Fibroblast of skin of back (primary cell): ENCODE measurements at places on chromosomes 4 and X.

GRCh38 chrX:40108959-40109287 is 11.2 kb upstream of the BCOR start:
- DNase-seq = peak; percentile 78

DNA sequence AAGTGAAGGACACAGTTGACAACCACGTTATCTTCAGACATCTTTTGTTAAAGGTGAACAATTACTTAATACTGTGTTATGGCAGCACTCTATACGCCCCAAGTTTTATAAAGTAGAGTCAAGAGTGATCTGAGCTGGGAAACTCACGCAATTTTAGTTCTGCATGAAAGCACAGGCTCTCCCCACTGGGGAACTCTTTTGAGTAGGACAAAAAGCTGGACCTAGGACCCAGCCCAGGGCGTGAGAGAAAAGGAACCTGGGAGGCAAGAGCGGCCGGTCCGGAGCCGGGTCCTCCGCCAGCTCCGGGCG is 152.6 kb upstream of the SLC4A4 start:
- DNase-seq = no peak

DNA sequence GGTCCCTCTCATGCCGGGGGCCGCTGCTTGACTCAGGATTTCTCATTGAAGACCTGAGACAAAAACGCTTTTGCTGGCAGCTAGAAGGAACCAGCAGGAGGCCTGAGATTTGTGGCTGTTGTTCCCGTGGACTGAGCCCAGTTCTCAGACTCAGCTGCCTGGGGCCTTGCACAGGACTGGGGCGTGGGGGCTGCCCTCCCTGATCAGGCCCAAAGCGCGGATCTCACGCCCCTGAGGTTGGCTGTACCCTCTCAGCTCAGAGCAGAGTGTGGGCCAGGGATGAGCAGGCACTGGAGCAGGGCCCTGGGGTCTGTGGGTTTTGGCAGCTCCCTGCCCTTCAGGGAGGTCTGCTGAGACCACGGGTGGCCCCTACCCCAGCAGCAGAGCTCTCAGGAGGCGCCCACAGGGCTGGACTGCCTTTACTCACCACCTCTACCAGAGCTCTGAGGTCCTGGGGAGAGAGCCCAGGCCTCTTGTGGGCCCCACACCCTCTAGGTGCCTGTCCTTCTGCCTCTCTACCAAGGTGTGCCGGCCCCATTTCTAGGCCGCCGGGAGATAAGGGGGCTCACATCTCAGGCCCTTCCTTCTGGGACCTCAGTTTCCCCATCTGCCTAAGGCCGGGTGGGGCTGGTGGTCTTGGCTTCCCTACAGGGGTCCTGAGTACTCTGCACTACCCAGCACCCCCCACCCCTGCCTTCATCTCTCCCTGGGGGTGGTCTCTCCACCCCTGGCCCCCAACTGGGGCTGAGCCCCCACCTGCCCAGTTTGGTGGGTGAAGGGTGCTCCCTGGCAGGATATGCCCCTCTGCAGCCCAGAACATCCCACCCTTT is 5.6 kb downstream of the MSANTD1 start:
- DNase-seq = no peak

GRCh38 chr4:68373513-68373912 is 23.6 kb upstream of the YTHDC1 start:
- peak; percentile 75 for DNase-seq

- DNase-seq = no peak
These were observed 7.1 kb downstream of the ATP5ME start for GRCh38 chr4:666822-667544.

GRCh38 chr4:159495515-159496236 is 392.8 kb downstream of the RAPGEF2 start:
- DNase-seq = peak; percentile 39

GRCh38 chrX:118495061-118495921 is at the start of gene DOCK11:
Gene DOCK11, plus strand, starts transcription at chrX:118495815. Its CDS starts 157 bp downstream, at chrX:118495972.
- DNase-seq = peak; percentile 88

- no peak for DNase-seq
These were observed 1794.0 kb upstream of the PCDH7 start for GRCh38 chr4:28926156-28926555.

DNA sequence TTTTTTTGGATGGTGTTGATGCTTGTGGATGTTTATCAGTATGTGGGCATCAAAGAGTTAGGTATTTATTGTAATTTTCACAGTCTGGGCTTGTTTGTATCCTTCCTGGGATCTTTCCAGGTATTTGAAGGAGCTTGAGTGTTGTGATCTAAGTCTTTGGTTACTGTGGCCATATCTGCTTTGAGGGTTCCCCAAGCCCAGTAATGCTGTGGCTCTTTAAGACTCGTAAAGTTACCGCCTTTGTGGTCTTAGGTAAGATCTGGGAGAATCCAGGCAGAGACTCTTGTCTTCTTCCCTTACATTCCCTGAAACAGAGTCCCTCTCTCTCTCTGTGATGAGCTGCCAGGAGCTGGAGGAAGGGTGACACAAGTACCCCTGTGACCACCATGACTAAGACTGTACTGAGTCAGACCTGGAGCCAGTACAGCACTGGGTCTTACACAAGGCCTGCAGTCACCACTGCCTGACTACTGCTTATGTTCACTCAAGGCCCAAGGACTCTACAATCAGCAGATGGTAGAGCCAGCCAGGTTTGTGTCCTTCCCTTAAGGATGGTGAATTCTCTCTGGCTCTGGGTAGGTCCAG is 62.2 kb downstream of the FMR1NB start:
- DNase-seq = peak; percentile 30

GRCh38 chrX:116667346-116668134 is 204.8 kb upstream of the CT83 start:
- no peak for DNase-seq

GRCh38 chr4:145195167-145195952 is 15.0 kb upstream of the OTUD4 start:
- no peak for DNase-seq

DNA sequence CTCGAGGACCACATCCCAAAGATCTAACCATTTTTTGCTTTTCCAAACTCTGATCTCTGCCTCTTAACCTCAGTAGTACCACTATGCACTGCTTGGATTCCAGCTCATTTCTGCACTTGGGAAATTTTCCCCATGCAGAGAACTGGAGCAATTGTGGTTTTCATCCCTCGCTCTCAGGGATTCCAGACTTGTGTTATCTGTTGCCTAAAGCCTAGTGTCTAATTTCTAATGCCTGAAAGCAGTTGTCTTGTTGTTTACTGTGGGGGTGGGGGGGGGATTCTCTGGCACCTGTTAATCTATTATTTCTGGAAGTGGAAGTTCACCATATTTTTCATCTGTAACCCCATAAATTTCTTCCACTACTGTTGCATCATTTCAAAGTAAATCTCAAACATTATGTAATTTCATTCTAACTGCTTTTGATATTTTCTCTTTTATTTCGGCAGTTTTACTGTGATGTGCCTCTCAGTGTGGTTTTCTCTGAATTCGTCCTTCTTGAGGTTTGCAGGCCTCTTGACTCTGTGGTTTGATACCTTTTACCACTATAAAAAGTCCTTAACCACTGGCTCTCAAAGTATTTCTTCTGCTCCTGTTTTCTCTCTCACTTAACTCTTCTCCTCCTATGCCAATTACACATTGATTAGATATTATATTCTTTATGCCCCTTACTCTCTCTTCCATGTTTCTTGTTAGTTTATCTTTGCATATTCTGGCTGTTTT is 205.6 kb upstream of the EOLA2 start:
- no peak for DNase-seq

GRCh38 chrX:38768079-38768478 is 33.2 kb upstream of the MID1IP1 start:
- DNase-seq = peak; percentile 26

- DNase-seq = no peak
These were observed 47.9 kb downstream of the ZNF827 start for GRCh38 chr4:145890689-145891088.

GRCh38 chr4:133592106-133592505 is 443.0 kb downstream of the PCDH10 start:
- no peak for DNase-seq

DNA sequence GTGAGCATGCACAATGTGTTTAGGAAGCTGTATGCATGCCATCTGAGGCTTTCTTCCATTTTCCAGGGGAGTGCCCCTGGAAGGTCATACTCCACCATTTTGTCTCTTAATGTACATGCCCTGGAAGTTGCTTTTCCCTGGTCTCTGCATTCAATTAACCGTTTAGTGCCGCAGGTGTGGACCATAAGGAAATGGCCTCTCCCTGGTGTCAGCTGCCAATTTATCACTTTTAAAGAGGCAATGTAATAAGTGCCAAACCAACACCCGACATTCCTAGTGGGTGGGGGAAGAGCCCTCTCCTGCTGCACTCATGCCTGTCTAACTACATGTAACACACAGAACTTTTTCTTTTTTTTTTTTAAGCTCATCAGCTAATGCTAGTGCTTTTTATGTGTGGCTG is 7.1 kb upstream of the BST1 start:
- DNase-seq = no peak

DNA sequence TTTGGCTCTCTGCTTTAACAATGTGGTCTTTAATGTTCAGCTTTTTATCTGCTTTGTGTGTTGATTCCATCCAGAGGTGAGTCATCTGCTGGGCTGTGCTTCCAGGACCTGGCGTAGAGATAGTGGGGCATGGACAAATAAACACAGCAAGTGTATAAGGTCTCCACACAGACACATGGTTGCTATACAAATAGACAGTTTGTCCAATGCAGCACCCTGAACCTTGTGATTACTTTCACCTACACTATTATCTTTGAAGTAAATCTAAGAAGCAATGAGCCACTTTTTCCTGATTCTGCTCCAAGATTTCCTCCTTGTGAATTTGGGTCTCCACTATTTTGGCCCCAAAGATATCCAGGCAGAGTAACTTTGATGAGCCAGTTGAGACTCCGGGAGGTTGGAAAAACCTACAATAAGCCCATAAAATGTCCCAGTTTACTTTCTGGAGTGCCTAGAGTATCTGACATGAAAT is 12.1 kb downstream of the PPARGC1A start:
- DNase-seq = no peak

DNA sequence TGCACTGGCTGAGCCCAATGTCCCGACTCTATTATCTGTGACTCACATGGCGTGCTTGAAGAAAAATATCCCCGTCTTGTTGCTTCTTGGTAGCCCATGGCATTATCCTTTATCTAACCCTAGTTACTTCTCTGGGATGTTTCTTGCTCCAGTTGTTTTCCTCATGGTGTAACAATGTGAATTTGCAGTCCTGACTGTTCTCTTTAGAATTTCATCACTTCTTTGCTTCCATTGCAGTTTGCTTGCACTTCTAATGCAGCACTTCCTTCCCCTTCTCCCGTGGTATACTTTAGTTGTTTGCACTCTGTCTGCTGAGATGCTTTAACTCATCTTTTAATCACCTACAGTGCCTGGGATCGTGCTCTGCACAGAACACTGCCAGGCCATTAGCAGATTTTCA is 126.9 kb downstream of the MAML3 start:
- no peak for DNase-seq

DNA sequence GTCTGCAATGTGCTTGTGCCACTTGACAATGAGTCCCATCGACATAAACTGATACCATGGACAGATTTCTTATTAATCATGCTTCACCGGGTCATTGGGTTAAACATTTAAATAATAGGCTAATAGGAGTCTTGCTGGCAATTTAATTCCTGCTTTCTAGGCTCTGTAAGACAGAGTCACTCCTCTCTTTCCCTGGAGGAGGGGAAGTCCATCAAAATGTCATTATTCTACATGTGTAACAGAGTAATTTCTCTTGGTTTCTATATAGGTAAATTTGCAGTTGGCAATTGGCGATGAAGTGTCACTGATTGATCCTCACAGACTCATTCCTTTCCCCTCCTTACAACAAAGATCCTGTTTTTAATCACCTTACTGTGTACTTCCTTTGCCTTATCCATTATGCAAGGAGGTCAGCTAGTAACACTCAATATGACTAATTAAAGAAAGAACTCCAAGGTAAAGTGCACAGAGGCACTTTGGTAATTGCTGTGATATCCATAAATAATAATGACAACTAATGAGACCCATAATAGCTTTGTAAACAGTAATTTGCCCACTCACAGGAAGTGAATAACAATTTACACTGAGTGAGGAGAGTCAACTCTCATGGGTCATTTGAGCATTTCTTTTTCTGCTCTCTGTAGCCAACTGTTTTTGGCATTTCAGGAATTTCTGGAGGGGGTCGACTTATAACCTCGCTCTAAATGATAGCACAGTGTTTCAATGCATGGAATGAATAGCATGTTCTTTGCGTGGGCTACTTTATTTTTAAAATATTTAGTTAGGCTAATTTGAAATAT is 184.0 kb downstream of the UGT8 start:
- DNase-seq = peak; percentile 67

- no peak for DNase-seq
These were observed 2.8 kb downstream of the TMPRSS11D start for GRCh38 chr4:67880866-67881610.

DNA sequence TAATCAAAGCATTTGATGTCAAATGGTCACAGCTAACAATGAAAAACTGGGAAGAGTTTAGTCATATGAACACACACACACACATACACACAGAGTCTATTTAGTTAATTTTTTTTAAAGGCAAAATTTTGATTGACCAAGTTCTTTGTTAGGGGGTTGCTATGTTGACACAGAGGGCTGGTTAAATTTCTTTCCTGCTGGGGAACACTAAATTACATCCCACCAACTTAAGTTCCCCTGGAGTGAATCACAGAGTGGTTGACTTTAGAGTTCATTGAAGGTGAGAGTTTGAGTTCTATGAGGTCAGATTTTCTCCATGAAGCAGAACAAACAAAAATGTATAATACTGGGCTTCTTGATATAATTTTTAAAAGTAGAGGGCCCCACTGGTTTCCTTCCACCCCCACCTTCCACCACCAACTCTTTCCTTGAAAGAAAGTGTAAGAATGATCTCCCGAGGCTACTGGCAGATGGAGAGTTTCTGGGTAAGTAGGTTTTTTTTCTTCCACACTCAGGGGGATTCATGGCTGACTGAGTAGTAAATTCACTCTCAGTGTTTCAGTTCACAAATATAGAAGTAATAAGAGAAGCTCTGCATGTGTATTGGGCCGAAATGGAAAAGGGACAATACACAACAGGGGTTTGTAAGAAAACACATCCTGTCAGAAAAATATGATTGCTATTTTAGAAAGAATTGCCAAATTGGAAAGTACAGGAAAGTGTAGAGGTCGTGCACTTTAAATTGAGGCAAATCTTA is 917.0 kb upstream of the LCORL start:
- DNase-seq = no peak
